ENCODE measurements at places on chromosomes 1 and 21. TPM values are rescaled to one million over a fixed set of nuclear protein-coding genes. Genes with fewer than 3 reads are reported as not detected.
A peak's percentile ranks its signal among the peaks of the same experiment; 100 is the strongest.

GRCh38 chr1:87123610-87124009 is 205.1 kb upstream of the LMO4 start:
- H3K27ac ChIP-seq: no peak overlapping the region
- no peaks in the 10 kb centered on the region for H3K36me3 ChIP-seq
- no peak overlapping the region for H3K4me3 ChIP-seq

GRCh38 chr1:208106218-208106617 is 138.0 kb downstream of the PLXNA2 start:
- DNase-seq: no peak
- H3K4me3 ChIP-seq: no peak overlapping the region
- H3K27ac ChIP-seq: no peak overlapping the region

Gene PTPN7
- 2.0 TPM for total RNA-seq

DNA sequence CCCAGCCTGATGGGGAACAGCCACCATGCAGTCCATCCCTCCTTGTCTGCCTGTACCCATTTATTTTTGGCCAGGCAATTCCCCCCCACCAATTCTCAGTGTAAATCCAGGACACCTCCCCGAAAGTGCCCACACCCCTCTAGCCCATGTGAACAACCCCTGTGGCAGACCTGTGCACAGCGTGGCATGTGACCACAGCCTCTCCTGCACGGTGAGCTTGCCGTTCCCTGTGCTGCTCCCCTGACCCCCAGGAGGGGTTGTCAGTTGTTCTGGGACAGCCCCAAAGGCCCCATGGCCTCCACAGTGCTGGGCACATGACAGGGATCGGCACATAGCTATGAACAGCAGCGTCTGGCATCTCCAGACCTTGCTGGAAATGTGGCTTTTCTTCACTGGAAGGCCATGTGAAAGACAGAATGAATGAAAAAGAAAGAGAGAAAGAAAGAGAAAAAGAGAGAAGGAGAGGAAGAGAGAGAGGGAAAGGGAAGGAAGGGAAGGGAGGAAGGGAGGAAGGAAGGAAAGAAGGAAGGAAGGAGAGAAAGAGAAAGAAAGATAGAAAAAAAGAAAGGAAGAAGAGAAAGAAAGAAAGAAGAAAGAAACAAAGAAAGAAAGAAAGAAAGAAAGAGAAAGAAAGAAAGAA is 3.9 kb downstream of the CAPN9 start:
- H3K4me1 ChIP-seq: peaks cover 57% of the 10 kb centered on the region
- H3K27me3 ChIP-seq: no peaks in the 10 kb centered on the region
- no peak overlapping the region for H3K4me3 ChIP-seq
- no peak for DNase-seq
- peak overlapping the region; percentile 94 for H3K27ac ChIP-seq
- H3K36me3 ChIP-seq: no peaks in the 10 kb centered on the region

Data from stomach (tissue), 19 donors.